ENCODE measurements at places on chromosomes 1 and 21.

DNA sequence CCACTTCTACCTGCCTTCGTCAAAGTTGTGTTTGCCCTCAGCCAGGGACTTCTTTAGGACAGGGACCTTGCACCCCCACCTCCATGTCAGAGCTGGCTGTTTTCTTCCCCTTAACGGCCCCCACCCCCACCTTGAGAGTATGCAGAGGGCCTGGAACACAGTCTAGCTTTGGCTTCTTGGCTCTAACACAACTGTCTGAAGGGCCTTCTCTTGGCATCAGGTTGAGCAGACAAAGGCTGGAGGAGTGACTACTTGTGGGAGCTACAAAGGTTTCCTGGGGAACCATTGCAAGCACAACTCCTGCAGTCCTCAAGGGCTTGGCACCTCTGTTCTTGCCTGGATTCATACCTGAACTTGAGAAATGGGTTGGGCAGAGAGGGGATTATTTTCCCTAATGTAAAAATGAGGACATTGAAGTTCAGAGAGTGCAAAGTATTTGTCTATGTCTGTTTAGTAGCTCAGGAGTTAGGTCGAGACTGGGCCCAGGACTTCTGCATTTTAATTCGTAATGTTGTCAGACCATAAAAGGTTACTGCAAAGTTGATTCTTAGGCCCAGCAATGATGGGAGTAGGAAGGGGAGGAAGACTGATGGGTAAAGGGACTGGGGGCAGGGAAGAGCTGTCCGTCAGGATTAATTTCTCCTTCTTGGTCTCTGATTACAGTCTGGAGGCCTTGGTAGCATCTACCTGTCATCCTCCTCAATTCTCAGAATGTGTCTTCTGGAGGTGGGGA is 2.6 kb downstream of the CYP4B1 start:
- DNase-seq: no peak

DNA sequence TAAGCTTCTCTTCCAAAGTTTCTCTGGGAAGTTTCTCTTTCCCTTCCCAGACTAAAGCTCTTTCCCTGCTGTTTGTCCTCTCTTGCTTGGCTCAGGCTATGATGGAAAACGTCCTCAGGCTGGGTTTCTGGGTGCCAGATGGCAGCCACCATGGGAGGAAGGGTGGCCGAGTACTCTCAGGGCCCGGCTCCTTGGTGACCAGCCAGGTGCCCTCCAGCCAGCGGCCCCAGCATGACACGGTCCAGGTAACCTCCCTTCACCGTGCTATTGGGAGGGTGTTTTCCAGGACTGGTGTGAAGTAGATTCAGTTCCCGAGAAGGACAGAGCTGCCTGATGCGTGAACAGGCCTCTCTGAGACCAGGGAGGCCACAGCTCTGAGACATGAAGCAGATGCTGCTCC is 60.3 kb downstream of the KIF26B start:
- DNase-seq: no peak

DNA sequence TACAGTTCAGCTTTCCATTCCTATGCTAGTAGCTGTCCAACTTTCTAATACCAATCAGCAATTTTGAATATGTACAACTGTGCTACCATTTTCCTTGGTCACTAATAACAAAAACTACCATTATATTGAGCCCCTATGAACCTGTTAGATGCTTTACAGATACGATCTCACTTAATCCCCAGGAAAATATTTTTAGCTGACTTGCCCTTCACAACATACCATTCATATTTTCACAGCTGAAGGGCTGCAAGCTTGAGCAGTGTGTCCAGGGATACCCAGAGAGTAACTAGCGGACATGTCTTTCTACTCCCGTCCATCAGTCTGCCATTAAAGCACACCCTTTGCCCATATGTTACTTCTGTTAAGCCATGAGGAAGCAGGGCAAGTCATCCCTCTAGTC is 140.5 kb downstream of the SPATA46 start:
- DNase-seq: no peak

GRCh38 chr1:117660271-117660965 is 54.6 kb downstream of the TENT5C start:
- DNase-seq: no peak

DNA sequence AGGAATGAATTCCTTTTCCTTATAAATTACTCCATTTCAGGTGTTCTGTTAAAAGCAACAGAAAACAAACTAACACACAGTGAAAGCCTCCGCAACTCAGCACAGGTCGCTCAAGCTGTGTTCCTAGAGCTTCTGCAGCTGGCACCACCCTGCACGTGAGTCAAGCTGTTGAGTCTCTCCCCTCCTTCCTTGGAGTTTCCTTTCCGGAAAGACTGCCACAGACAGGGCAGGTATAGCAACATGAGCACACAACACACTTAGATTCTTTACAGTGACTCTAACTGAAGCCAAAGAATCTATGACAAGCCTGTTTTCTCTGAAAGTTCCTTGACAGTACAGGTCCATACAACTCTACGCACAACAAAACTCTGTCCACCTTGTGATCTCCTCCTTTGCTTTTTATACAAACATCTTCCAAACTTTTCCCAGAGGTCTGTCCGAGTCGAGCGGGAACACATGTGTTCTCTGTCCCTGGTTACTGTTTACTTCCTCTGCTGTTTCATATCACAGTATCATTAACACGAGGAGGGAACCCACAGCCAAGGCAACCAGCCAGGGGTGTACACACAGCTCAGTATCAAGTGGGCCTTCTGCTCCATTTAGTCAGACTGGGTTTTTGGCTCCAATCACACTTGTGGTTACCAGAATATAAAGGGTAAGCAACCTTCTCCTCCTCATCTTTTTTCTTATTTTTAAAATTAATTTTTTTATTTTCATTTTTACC is 38.7 kb upstream of the DESI2 start:
- DNase-seq: no peak

GRCh38 chr1:3453203-3453761 is 1.2 kb upstream of the ARHGEF16 start:
- DNase-seq: peak; percentile 97

- DNase-seq: no peak
These were observed 13.8 kb downstream of the AGT start for GRCh38 chr1:230700132-230700531.

DNA sequence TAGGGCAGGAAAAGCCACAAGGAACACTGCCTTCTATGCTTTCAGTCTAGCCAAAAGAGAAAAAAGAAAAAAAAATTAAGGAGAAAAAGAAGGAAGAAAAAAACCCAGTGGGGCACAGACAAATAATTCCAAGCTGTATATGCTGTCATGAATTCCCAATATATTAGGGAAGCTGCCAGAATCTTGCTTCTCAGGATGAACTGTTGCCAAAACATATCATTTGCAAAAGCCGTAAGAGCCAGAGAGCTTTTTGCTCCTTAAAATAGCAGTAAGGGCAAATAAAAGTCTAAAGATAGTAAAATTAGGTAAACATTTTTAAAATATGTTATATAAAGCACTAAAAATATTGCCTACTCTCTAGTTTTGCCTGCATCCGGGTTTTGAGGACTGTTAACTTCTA is 52.1 kb downstream of the PGM1 start:
- no peak for DNase-seq

DNA sequence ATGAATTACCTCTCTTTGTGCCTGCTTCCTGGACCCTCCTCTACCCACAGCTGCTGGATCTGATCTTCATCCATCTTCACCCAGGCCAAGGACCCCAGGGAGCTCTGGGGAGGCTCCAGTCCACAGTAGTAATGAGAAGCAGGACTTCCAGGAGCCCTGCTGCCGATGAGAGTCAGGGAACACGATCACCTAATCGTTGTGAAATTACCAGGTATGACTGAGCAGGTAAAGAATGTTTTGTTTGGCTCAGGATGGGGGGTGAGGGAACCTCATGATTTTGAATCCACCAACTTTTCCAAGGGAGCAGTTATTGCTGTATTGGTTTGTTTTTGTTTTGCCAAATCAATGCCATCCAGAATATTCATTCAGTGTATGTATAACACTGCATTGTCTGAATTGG is 454.0 kb downstream of the PLPP3 start:
- no peak for DNase-seq

DNA sequence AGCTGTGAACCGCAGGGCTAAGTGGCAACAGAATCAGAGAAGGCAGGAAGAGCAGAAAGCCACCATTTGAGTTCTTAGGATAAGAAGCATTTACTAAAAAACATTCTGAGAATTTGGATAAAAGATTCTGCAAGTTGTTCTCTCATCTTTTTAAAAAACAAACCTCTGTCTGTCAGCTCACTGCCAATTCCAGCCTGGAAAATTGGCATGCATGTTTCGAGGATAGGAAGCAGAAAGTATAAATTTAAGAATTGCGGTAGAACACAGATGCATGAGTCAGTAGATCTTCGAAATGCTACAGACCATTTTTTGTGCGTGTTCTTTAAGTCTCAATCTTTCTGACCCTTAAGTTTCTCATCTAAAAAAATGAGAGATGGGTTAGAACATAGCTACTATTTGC is 544.5 kb upstream of the DAB1 start:
- no peak for DNase-seq

DNA sequence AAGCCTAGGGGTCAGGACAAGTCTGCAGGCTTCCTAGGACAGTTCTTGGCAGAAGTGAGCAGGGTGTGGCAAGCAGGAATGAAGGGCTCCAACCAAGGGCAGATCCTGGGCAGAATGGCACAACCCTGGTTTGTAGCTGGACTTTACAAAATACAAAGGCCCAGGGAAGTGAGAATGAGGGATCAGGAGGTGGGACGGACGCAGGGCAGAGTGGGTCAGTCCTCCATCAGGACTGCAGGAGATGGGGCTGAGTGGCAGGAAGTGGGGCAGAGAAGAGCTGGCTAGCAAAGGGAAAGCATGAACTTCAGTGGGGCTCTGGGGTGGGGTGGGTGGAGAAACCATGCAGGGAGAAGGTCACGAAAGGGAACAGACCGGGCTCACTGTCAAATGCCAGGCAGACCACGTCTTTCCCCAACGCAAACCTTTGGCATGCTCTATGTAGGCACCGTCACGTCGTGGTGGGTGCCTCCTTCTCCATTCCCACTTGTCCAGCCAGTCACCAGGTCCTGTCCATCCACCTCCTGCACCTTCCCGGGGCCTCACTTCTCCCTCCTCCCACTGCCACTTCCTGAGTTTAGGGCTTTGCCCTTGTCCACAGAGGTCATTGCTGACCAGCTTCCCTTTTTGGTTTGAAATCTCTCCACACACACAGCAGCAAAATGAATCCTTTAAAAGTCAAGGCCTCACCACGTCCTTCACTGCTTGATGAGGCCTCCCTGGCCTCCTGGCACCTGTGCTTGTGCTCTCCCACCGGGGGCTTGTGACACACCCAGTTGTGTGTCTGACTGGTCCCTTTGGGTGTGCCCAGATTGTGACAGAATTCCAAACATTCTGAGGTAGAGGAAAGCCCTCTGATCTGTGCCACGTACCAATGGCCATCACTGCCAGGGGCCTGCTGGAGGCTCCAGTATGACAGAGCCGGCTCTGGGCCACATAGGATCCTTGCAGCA is 8.7 kb upstream of the CLDN19 start:
- no peak for DNase-seq

- DNase-seq: no peak
These were observed 18.6 kb downstream of the NADK start for GRCh38 chr1:1759456-1760344.

GRCh38 chr1:203524152-203524551 is 30.2 kb downstream of the OPTC start:
- DNase-seq: no peak

DNA sequence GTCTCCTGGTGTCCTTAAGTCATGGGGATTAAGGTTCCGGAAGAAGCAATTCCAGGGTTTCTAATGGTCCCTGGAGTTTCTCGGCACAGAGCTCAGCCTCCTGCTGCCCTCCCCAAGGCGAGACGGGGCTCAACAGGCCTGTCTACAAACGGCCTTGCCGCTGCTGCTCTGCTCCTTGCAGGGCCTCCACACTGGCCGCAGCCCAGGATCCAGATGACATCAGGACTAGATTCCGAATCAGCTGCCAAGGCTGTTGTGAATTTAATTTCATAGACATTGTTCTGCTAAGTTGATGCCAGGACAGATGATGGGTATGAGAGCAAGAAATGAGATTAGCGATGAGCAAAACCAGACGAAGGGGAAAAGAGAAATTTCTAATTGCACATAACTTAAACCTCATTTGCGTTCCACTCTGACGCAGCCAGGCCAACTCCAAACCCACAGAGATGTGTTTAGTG is 103.6 kb upstream of the BACE2 start:
- DNase-seq: no peak

GRCh38 chr1:192378276-192378675 is 61.5 kb downstream of the RGS21 start:
- DNase-seq: no peak

DNA sequence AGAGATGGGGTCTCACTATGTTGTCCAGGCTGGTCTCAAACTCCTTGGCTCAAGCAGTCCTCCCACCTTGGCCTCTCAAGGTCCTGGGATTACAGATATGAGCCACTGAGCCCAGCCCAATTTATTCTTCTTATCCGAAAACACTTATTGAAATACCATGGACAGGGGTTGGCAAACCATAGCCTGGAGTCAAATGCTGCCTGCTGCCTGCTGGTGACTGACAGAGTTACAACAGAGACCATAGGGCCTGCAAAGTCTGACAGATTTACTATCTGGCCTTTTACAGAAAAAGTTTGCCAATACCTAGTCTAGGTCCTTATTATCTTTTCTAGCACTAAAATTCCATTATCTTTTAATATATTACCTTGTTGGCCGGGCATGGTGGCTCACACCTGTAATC is 87.1 kb upstream of the ZNF281 start:
- DNase-seq: no peak

GRCh38 chr1:9618909-9619679 is 30.4 kb downstream of the TMEM201 start:
- no peak for DNase-seq

DNA sequence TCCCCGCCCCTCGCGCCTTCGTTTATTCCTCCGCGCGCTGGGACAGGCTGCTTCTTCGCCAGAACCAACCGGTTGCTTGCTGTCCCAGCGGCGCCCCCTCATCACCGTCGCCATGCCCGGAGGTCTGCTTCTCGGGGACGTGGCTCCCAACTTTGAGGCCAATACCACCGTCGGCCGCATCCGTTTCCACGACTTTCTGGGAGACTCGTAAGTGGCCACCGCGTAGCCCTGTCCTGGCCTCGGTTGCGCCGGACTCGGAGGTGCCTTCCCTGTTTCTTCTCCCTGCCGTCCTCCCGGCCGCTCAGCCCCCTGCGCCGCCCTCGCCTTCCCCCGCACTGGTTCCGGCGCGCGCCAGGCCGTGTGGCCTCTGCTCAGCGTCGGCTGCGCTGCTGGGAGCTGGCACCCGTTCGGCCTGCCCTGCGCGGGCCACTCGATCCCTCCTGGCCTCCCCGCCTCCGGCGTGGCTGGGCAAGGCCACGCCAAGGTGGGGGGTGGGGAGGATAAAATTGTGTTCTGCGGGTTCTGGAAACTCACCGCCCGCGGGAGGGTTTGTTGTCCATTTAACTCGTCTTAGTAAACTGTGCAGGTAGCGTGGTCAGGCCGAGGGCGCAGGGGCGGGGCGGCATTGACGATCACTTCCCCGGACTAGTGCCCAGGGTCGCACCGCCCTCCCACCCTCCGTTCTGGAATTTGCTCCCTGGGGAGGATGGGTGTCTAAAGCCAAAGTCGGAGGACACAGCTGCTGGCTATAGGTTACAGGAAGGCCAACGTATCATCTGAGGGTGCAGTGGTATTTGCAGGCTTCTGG is at the start of gene PRDX6:
Gene PRDX6 (plus strand): TSS at position 50 of the 808 bp plus-strand sequence. CDS start 63 bp downstream, at position 113.
- DNase-seq: peak; percentile 86
